Islet precursor cell (in vitro differentiated cells): ENCODE measurements at places on chromosomes 4 and X.
A peak's percentile ranks its signal among the peaks of the same experiment; 100 is the strongest.

DNA sequence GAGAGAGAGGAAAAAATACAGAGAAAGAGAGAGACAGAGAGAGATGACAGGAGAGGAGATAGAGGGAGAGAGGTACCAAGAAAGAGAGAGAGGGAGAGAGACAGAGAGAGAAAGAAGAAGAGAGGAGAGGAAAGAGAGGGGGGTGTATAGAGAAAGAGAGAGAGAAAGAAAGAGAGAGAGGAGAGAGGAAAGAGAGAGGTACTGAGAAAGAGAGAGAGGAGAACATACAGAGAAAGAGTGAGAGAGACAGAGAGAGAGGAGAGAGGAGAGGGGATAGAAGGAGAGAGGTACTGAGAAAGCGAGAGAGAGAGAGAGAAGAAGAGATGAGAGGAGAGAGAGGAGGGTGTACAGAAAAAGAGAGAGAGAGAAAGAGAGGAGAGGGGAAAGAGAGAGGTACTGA lies 269.4 kb downstream of the CRLF2 start:
- DNase-seq: no peak

- no peak for DNase-seq
Observed at GRCh38 chr4:23269566-23269965, 576.8 kb downstream of the GBA3 start.

DNA sequence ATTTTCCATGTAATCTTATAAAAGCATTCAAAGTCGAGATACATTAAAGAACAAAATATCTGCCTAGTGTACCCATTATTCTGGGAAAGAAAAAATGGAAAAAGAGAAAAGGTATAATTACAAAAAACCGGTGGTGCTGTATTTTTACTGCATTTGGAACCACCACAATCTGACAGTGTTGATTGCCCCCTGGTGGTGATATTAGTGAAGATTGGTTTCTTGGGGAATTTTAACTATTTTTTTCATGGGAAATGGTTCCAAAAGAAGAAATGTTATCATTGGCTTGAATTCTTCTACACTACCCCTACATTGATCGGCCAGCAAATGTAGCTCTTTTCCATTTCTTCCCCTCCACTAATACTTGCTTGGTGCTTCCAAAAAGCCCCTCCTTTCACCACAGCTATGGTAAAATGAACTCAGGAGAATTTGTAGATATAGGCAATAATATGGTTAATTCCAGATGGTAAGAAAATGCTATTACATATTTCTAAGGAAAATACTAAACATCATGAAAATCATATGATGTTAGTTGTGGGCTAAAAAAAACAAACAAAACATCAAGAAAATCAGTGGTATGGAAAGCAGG lies 50.0 kb downstream of the COX18 start:
- no peak for DNase-seq

DNA sequence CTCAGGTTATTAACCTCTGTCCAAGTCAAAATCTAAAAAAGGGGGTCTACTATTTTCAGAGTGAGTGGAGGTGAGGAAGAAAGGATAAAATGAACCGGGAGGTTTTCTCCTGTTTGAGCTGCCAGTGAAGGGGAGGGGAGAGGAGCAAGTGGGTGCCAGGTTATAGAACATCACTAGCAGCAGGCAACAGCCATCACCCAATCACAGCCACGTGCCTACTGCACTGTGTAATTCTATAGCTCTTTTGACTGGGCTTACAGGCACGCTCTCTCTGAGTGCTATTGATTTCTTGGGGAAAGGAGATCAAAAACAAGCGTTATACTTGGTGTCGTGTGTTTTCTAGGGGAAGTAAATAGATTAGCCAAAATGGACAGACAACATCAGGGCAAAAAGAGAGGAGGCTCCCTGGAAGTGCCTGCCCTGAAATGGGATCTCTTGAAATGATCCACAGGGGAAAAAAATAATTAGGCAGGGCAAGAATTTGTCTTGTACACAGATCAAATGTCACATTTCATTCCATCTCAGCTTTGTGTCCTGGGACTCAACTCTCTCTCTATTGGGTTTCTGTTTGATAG lies 300.5 kb upstream of the LCORL start:
- DNase-seq: no peak

GRCh38 chrX:74614093-74614909 lies at the start of gene RLIM:
Gene RLIM, minus strand, starts transcription at chrX:74614624. Its CDS starts 18,647 bp downstream, at chrX:74595977.
- DNase-seq: peak; percentile 97

DNA sequence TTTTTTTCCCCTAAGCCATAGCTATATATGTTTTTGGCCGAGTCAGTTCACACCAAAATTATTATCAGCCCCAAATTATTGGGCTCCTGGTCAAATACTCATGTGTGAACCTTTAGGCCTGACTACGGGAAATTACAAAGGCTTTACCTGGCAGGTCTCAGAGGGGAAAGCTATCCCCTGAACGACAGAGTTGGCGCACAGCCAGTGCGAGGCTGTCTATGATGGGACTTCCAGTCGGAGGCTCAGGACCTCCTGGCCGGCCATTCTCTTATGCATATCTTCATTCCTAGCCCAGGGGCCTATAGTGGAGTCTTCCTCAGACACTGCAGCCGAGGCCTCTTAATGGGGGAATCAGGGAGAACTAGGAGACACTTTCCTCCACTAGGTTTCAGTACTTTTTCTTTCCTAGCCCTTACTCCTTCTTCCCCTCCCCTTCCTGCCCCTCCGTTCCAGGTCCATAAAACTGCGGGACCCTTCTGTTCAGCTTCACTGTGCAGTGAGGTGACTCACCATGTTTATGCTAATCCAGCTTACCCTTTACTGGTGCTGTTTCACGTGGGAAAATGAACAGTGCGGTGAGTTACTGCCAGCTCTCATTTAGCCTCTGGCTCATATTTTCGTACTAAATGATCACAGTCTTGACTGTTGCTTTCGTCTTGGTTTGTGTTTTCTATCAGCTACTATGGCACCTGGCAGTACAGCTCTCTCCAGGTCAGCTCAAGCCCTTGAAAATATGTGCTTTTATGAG lies 533.9 kb downstream of the FSTL5 start:
- DNase-seq: peak; percentile 66

GRCh38 chr4:119314356-119314755 lies 7.6 kb downstream of the FABP2 start:
- no peak for DNase-seq

DNA sequence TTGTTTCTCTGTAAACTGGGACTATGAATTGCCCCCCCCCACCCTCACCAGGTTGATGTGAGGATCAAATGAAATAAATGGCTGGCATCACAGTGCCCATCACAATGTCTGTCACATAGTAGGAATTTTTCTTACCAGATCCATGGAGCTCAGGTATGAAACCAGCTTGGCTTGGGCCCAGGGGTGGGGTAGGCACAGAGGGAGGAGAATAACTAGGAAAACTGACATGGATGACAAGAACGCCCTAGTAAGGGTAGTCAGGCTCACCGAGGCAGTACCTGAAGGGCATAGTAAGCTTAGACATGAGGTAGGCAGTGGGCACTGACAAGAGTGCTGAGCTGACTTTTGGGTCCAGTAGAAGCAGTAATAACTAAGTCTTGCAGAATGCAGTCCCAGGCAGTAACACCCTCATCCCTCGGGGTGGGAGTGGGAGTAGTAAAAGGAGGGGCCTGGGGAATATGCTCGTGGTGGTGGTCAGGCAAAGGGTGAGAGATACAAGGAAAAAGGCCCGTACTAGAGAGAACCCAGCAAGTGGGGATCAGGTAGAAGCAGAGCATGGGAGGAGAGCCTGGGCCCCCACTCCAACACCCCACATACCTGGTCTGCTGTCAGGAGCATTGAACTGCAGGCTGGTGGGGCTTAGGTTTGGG lies 155.9 kb upstream of the PJA1 start:
- DNase-seq: no peak

DNA sequence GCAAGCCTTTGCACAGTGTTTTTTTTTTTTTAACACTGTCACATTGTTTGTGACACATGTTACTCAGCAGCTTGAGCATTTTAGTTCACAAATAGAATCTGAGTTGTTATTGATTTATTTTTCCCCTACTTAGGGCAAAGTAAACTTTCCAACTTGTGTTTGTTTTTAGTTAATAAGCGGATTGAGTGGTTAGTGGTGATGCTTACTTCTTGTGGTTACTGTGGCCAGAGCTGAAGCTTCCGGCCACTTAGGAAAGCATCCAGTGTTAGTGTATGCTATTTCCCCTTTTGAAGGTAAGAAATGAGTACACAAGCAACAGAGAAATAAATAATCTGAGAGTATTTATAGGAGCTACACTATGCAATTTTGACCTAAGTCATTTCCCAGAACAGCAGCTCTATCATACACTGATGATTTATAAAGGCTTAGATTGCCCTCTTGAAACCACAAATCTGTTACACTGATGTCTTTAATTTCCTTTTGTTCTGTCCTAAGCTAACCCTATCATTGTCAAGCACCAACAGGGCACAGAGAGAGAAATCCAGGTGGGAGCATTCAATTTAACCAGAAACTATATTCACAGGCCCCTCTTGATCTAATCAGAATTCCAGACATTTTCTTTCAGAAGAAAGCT lies 2464.6 kb downstream of the PCDH7 start:
- DNase-seq: no peak

- peak; percentile 68 for DNase-seq
Observed at GRCh38 chr4:111537871-111538270, 607.4 kb upstream of the FAM241A start.

- DNase-seq: no peak
Observed at GRCh38 chr4:10613926-10614478, 70.6 kb downstream of the CLNK start.

- no peak for DNase-seq
Observed at GRCh38 chr4:74327762-74328161, 19.5 kb downstream of the EPGN start.

DNA sequence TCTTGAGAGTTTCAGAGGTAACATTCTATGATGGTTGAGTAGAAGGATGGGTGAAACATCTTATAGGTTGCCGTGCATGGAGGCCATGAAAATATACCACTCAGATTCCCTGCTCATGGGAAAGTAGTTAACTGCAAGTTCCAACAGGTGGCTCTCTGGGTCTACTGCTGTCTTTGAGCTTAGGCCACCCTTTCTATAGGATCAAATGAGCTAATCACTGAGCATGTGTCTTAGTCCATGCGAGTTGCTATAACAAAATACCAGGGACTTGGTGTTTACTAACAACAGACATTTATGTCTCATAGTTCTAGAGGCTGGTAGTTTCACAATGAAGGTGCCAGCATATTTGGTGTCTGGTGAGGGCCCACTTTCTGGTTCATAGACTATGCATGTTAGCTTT lies 144.8 kb upstream of the UNC5C start:
- no peak for DNase-seq

DNA sequence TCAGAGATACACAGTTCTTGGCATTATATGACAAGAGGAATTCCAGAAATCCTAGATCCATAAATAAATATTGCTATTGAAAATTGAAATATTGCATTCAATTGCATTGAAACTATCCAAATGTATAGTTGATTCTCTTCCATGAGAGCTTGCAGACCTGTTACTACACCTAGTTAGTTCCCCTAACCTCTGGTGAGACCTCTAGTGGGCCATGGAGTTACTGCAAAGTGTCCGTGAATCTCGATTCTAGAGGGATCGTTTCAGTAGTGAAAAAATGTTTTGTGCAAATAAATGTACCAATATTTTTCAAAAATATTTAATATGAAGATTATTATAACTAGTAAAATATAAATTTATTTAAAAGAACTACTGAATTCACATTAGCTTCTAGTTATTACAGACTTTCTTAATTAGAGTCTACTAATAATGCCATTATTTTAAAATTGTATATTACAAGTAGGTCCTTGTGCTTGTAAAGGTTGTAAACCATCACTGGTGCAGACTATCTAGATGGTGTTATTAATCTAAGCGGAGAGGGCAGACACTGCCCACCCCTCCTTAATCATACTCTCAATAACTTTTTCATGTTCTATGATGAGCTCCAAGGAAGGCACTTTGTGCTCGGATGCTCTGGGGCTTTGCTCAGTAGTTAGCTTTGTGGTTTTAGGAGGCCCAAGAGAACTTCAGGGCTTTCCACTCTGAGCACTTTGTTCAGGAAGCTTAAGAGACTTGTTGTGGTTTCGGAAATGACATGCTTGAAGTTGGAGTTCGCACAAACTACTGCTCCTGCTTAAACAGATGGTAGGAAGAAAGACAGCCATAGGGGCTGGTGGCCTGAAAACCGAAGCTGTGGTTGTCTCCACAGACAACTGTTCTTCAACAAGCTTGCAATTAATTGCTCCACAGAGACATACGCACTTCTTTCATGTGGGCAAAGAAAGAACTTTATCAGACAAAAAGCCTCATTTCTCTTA lies 42.8 kb downstream of the IL21 start:
- no peak for DNase-seq

- no peak for DNase-seq
Observed at GRCh38 chr4:127007305-127007704, 625.5 kb upstream of the INTU start.

DNA sequence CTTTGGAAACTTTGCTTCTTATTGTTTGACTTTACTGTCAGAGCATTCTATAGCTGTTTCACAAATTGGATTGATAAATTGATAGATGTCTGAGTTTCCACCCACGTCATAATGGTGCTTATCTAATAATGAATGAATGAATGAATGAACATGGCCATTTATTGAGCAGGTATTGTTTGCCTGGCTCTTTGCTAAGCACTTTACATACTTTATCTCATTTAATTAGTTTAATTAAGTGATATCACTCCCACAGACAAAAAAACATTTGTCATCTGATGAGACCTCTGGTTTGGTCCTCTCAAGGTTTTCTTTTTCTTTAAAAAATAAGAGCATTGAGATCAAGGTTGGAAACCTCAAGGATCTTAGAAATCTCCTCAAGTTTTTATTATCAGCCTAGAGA lies 2.8 kb downstream of the FRAS1 start:
- no peak for DNase-seq

DNA sequence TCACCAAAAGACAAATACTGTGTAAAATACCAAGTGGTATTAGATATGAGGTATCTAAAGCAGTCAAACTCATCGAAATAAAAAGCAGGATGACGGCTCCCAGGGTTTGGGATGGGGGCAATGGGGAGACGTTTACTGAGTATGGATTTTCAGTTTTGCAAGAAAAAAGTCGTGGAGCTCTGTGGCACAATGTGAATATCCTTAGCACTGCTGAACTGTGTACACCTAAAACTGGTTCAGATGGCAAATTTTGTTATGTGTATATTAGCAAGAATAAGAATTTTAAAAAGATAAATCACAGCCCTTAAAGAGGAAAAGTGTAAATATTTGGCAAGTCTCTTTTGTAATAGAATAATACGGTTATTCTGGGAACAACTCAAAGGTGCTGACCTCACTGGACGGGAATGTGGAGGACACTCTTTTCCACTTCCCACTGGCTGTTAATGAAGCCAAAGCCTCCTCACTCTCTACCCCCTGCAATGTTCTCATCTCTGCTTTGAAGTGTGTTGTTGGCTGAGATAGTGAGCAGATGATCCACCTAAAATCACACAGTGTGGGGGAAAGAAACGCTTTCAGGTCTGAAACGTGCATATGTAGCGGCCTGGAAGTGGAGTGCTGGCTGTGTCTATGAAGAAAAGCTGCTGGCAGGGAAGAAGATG lies 49.2 kb downstream of the SEL1L3 start:
- DNase-seq: peak; percentile 77

GRCh38 chr4:43425206-43425605 lies 532.7 kb downstream of the GRXCR1 start:
- DNase-seq: no peak
